ENCODE measurements at places on chromosomes 12 and 14. TPM values are rescaled to one million over a fixed set of nuclear protein-coding genes. Genes with fewer than 3 reads are reported as not detected.
A peak's percentile ranks its signal among the peaks of the same experiment; 100 is the strongest.

DNA sequence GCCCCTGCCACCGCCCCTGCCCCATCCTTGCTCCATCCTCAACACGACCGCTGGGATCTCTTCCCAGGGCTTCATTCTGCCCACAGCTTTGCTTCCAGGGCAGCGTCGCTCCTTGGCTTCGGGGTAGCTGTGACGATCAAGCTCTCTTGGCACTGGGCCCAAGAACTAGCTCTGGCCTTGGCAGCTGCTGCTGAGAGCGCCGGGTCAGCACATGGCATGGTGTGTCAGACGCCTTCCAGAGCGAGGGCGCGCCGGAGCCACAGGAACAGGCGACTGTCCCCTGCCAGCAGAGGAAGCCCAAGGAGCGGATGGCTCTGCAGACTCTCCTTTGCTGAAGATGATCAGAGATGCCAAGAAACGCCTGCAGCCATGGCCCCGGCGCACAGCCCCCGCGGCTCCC is 15.9 kb downstream of the RAB35 start:
- no peak for DNase-seq

DNA sequence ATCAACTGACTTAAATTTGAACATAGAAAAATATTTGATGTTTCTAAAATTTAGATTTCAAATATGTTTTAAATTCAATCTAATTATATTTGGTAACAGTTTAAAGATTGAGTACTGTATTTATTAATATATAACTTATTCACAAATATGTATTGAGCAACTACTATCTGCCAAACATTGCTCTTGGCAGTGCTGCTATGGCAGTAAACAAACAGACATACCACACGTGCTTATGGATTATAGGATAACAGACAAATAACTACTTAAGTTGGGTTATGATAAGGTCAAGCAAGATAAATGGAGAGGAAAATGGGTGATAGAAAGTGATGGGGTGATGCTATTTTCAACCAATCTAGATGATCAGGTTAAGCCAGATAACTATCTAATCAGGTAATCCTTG is 538.1 kb downstream of the C12orf50 start:
- no peak for DNase-seq

- peak; percentile 63 for DNase-seq
These were observed 51.3 kb downstream of the SLC6A12 start for GRCh38 chr12:162467-163307.

DNA sequence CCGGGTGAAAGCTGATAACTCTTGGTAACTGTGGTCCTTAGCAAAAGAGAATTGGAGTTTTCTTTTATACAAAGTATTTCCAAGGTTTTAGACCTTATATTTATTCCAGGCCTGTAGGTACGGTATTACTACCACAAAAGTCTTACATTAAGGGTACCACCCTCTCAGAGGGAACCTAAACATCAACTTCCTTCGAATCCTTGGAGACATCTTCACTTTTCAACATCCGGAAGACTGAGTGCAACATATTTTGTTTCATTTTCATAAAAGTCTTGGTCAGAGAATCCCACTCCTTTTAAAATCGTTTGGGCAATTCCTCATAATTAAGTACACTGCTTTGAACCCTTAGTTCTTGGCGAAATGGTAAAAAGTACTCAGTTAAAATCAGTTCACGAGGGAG is 1.2 kb downstream of the CNOT2 start:
- no peak for DNase-seq

CLEC9A gene
- total RNA-seq: not detected

- no peak for DNase-seq
These were observed 57.9 kb downstream of the PDE3A start for GRCh38 chr12:20426191-20426590.

SLC25A47 gene
- total RNA-seq: not detected

DNA sequence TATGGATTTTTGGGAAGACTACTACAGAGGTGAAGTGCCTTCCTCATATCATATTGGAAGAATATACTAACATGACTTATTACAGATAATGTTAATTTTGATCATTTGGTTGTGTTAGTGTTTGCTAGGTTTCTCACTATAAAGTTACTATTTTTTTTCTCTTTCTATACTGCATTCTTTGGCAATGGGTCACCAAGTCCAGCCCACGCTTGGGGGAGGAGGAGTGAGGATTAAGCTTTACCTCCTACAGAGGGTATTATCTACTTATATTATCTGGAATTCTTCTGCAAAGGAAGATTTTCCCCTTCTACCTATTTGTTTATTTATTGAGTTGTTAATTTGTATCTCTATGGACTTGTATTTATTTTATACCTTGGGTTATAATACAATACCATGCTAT is 31.5 kb downstream of the SCN8A start:
- DNase-seq: no peak

- DNase-seq: no peak
These were observed 28.3 kb downstream of the C12orf75 start for GRCh38 chr12:105358789-105359188.

GRCh38 chr12:75103822-75104221 is 105.8 kb downstream of the KCNC2 start:
- no peak for DNase-seq

- no peak for DNase-seq
These were observed 84.8 kb downstream of the STON2 start for GRCh38 chr14:81315341-81315740.

DNA sequence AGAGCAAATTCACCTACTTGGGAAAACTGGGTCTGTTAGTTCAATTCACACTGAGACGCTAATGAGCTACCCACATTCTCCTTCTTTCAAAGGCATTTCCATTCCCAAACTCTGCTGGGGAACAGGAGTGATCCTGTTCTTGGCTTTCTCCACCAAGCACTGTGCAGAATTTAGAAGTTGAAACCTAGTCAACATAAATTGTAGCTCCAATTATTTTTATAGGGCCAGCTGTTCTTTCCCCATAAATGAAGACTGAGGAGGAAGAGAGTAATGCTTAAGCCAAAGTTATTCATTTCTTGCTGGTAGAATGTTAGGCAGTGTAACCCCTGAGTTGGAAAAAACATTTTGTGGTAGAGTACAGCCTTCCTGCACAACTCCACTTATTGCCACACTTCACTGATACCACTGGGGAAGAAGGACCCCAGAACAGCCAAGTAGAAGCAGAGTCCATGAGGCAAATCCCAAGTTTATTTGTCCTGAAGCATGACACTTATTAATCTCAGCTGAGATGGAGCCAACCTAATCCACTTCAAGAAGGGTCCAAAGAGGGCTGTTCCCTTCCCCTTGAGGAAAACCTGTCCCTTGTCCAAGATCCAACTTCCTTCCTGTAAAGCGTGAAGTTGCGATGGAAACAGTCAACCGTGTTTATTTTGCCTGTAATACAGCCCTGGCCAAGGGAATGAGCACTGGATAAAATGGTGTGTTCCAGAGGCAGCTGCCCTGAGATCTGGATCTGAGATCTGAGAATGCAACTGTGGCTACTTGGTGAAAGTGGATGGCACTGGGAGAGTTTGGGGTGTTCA is 151.8 kb downstream of the TBX5 start:
- no peak for DNase-seq
